Glutamatergic neuron (in vitro differentiated cells): ENCODE measurements at places on chromosomes 11 and 22.

DNA sequence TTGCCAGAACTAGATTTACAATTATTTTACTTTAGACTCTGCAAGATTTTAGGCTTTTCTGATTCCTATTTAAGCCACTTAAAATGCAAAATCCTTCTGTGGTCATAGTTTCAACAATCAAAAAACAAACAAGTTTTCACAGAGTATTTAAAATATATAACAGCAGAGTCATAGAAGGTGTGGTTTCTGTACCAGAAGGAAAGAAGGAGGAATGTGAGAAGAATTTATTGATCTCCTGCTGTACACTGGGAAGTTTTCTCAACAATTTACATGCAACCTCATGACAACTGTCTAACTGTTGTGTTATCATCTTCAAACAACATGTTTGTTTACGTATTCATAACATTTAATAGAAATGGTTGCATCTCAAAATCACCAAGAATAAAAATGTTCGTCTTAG, 102.3 kb upstream of the CEP126 start:
- no peak for DNase-seq

- no peak for DNase-seq
These were observed 240.1 kb downstream of the ST3GAL4 start for GRCh38 chr11:126595560-126595959.

DNA sequence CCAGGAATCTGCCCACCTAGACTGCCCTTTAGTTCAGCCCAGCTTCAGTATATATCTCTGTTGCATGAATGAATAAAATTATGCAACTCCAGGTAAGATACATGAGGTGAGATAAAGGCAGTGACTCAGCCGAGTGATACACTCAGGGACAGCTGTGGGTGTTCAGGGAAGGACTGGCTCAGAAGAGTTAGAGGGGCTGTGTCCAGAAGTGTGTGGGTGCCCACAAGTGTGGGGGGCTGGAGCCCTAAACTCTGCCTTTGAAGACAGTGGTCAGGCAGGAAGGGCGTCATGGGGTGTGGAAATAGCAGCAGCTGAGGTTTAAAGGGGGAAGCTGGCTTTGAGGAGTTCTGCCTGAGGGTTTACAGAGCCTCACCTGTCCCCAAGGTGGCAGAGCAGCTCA, 8.3 kb downstream of the FTH1 start:
- DNase-seq, result no peak

- no peak for DNase-seq
These were observed 7.5 kb downstream of the PGM2L1 start for GRCh38 chr11:74390697-74391096.

DNA sequence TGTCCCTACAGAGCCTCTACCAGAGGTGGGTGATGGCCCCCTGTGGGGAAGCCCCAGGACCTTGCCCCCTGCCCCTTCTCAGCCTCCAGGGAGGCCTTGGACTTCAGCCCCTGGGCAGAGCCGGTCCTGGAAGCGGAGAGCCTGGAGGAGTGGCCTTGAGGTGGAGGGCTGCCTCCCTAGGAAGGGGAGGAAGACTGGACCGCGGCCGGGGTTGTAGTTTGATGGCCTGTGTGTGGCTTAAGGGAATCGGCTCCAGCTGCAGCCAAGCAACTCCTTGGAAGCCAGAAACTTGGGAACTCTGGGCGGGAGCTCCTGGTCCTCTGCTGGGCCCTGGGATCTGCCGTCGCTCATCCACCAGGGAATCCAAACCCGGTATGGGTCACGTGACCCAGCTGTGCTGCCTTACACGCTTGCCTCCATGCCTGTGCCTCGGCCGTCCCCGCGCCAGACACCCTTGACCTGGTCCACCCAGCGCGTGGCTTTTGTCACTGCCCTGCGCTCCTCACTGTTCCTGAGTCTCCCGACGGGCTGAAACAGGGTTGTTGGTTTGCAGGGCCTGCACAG, 23.5 kb upstream of the ARHGAP8 start:
- DNase-seq, result no peak

DNA sequence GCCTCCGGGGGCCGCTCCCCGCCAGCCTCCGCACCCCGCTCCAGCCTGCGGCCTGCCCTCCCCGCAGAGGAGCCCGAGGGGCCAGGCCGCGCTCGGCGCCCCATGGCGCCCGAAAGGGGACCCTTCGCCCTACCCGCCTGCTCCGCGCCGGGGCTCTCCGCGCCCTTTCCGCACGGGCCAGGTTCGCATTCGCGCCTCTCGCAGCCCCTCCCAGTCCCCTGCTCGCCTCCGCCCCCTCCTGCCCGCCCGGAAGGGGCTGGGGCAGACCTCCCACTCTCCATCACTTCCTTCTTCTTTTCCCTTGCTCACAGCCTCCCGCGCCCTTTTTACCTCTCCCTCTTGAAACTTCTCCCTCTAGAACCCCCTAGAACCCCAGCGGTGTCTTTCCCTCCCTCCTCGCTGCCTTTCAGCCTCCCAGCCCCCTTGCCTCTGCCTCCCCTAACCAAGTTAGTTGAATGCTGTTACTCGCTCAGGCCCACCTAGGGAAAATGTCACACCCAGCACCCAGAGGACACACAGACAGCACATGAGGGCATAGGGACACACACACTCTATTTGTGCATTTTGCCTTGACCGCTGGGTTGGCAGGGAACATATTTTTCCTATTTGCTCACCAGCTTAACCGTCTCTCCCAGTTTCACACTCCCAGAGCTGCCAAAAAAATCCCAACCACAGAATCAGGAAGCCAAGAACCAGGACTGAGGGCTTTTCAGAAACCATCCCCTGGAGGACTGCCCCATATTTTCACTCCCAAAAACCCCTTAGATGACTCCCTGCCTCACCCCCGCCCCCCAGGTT, at the start of gene SLC43A3:
SLC43A3 (minus strand) TSS at position 193 of the 798 bp plus-strand sequence. CDS start 949 bp downstream, outside the sequence.
- DNase-seq, result peak; percentile 71

GRCh38 chr11:69536406-69536805, 54.9 kb downstream of the LINC01488 start:
- DNase-seq, result peak; percentile 8

DNA sequence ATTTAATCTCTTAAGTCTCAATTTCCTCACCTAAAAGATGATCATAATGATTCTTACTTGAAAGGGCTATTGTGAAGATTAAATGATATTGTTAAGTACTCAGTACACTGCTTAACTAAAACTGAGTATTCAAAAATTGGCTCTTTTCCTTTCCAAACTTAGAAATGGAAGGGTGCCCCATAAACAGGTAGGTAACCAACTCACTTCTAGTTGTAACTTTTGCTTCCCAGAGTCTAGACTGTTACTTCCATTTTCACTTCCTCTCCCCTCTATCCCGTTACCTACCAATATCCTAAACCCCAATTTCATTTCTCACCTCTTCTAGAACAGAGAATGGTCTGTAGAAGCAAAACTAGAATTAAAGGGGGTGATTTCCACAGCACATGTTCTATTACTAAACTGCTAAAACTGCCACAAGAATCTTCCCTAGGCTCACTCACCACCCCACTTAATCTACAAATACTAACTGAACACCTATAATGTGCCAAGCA, 50.0 kb downstream of the RRAS2 start:
- no peak for DNase-seq

GRCh38 chr11:132610216-132610615, 922.1 kb downstream of the OPCML start:
- no peak for DNase-seq

- DNase-seq, result no peak
These were observed 9.5 kb upstream of the CBX6 start for GRCh38 chr22:38881464-38881871.

GRCh38 chr22:39665229-39665628, 94.7 kb downstream of the CACNA1I start:
- DNase-seq, result no peak

- no peak for DNase-seq
These were observed 10.8 kb downstream of the DUSP8 start for GRCh38 chr11:1561266-1561665.

DNA sequence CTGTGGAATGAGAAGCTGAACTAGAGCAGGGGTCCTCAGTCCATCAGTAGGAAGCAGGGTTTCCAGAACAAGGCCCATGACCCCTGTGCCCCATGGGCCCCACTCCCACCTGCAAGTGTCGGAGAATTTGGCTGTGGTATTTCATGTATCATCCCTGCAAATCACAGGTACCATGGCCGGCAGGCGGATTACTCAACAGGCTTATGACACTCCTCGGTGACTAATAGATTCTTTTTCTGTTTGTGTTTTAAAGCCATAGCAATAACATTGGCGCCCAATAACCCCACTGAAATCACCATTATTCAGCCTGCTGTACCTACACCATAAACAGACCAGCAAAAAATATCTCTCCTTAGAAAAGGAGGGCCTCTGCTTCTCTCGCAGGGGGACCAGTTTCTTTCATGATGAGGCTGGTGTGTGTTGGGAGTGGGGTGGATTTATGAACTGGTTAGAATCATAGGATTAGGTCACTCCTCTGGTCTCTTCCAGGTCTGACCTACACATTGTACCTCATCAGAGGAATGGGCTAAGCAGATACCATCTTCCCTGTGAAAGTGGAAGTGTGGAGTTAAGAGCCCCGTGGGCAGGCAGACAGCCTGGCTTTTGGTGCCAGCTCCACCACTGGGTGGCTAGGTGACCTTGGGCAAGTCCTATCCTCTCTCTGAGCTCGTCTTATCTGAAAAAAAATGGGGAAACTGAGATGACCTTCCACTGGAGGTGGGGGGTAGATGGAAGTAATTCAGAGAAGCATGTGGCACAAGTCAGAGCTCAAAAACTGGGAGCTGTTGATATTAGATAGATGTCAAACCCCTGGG, 60.2 kb upstream of the WNT11 start:
- DNase-seq, result no peak

DNA sequence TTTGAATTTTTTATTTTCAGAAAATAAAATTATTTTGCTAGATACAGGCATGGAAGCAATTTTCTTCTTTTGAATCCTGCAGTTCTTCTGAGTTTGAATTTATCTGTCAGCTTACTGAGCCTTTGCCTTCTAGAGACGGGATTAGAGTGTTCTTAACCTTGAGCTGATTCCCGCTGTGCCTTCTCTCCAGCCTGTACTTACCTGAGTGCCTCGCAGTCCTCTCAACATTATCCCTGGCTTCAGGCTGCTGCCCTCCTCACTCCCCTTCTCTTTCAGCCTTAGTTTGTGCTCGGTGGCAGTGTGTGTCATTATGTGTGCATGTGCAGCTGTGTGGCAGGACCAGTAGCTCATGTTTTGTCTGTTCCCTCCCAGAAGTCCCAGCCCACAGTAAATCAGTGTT, 24.3 kb downstream of the OSBP2 start:
- no peak for DNase-seq

- no peak for DNase-seq
These were observed 1.8 kb downstream of the PANX1 start for GRCh38 chr11:94130298-94131046.

GRCh38 chr11:8028766-8029165, 41.6 kb downstream of the EIF3F start:
- no peak for DNase-seq

DNA sequence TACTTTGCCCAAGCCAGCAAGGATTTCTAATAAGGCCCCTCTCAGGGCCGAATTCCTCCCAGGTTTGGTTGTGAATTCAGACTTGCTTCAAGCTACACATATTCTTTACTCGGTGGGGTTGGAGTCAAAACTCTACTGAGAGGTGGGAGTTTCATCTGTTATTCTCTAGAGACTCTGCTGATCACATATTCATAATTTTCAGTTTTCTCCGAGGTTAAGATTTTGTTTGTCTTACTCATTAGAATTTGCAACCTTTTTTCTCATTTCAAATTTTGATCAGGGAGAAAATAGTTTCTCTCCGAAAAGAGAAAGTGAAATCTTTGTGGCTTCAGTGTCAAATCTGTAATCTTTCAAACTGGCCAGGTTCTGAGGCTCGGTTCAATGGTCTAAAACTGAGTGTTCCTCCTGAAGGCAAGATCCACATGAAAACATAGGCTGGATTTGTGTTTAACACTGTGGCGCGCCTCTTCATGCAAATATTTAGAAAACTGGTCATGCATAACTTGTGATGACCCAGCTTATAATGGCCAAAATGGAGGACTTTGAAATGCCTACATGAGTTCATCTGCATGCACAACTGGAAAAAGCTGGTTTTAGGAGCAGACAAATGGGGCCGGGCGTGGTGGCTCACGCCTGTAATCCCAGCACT, 21.5 kb upstream of the GSTP1 start:
- no peak for DNase-seq

DNA sequence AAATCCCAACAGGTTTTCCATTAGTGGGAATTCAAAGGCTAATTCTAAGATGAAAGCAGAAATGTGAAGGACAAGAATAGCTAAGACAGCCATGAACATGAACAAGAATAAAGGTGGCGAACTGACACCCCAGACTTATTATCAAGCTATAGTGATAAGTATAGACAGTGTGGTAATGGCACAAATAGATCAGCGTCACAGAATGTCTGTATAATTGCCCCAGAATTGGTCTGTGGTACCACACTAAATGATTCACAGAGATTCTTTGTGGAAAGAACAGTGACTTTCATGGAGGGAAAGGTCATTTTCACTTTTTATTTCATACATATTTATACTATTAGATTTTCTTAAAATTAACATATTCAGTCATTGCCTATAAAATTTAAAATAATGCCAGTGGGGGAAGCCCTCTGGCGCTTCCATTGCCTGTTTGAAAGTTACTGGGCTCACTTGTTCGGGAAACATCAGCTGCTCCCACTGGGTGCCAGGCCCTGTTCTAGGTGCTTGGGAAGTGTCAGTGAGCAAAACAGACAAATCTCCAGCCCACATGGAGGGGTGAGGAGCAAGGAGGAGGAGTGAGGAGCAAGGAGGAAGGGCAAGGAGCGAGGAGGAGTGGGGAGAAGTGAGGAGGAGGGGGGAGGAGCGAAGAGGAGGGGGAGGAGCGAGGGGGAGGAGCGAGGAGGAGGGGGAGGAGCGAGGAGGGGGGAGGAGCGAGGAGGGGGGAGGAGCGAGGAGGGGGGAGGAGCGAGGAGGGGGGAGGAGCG, 11.3 kb upstream of the NLRP6 start:
- DNase-seq, result no peak

- no peak for DNase-seq
These were observed 87.8 kb upstream of the SHANK2 start for GRCh38 chr11:71340086-71340606.

- DNase-seq, result no peak
These were observed 14.3 kb upstream of the ARFGAP3 start for GRCh38 chr22:42871146-42872050.

- no peak for DNase-seq
These were observed 25.4 kb upstream of the GRIK4 start for GRCh38 chr11:120486138-120486537.

DNA sequence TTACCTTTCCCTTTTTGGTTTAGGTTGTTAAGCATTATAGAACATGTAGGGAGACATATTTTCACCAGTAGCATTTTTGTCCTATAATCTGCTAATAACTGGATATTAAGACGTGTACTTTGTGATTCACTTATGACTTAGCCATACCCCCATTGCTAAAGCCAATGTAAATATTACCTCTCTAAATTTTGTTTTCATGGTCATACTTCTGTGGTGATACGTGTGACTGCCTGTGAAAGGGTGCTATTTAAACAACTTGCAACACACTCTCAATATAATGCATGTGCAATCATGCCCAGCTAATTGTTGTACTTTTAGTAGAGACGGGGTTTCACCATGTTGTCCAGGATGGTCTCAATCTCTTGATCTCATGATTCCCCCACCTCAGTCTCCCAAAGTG, 36.2 kb upstream of the PAK1 start:
- no peak for DNase-seq

DNA sequence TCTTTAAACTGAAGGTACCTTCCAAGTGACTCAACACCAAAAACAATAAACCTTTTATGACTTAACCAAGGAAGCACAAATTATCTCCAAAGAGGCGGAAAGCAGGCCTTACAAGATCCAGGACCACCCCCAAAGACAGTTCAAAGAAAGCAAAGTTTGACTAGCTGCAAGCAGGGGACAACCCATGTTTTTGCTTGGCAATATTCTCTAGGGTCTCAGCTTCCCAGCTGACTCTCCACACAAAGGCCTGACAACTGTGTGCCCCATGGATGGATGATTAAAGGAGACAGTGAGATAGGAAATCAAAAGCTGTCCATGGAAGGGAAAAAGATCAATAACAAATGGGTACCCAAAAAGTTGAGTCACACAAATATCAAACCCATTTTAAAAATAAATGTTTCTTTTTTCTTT, 232.2 kb downstream of the DDX10 start:
- no peak for DNase-seq
